Midbrain (tissue), 1 donor: ENCODE measurements at places on chromosomes 11 and 22.

DNA sequence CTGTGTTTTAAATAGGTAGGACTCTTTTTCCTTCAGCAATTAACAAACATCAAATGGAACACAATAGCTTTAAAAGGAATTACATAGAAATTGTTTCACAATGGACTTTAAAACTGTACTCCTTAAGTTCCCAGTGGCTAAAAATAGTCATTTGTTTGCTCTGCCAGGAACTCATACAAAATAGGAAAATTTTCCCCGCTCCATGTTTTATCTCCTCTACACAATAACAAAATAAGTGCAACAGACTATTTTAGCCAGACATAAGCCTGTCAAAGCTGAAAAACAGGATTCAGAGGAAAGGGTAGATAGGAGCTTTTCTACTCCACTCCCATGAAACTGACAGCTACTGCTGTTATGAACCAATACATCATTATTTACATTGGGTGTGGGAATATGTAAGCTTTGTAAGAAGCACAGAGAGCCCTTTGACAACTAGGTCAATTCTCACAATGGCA is 90.1 kb downstream of the STK33 start:
- no peak for DNase-seq

DNA sequence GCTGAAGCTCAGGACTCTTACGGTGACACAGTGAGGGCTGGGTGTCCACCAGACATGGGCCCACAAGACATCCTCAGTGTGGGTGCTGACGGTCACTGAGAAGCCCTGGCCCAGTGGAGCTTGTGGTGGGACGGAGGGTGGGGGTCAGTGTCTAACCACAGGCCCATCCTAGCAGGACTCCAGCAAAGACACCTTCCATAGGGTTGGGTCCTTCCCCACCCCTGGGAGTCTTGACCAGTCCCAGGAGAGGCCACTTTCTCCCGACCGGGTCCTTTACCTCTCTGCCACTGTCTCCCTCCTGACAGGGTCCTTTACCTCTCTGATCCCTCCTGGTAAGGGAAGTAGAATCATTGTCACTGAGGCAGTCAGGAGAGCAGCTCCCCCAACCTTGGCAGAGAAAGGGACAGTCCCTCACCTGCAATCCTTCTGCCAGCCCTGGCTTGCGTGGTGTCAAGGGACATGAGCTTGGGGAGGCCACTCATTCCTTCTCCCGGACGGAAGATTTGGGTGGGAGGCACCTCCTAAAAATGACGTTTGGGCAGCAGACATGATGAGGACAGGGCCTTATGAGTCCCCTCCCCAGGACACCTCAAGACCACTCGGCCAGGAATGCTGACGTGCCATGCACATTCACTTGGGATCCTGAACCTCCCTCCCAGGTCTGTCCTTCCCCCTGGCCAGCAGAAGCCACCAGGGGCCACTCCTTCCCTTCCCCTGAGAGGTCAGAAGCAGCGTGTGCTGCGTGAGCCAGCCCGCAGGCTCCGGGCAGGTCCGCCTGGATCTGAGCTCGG is 91.5 kb upstream of the FGF3 start:
- DNase-seq = no peak

DNA sequence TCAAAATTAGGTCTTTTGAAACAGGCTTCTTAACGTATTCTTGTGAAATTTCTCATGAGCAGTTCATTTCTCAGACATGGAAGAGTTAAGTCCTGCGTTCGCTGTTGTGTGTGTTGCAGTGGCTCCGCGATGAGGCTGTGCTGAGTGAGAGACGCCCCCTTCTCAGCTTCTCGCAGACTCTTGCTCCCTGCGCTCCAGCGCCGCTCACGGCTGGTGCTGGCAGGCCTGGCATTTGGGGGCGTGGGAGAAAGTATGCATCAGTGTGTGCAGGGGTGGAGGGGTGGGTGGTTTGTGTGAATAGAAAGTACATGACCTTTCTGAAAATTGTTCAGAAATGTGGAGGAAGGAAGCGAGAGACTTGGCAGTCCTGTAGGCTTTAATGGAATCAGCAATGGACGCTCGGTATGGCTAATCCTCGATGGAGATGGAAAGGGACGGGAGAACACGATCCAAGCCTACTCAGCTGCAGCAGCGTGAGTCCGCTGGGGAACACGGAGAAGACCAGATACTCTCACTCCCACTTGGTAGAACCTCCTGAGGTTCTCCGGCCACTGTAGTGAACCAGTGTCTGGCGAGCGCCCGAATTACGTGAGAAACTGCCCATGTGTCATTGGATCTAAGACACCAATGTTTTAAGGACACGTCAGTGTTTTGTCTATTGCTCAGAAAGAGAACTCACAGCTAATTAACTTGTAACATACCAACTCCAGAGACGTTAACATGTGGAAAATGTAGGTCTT is 5.9 kb downstream of the TAB1 start:
- peak; percentile 70 for DNase-seq

- DNase-seq = peak; percentile 83
These were observed 55.0 kb upstream of the ZBTB44 start for GRCh38 chr11:130369713-130370112.

GRCh38 chr11:97223647-97224046 is 833.8 kb downstream of the JRKL start:
- DNase-seq = no peak

GRCh38 chr11:104254347-104254746 is 90.4 kb upstream of the PDGFD start:
- no peak for DNase-seq

DNA sequence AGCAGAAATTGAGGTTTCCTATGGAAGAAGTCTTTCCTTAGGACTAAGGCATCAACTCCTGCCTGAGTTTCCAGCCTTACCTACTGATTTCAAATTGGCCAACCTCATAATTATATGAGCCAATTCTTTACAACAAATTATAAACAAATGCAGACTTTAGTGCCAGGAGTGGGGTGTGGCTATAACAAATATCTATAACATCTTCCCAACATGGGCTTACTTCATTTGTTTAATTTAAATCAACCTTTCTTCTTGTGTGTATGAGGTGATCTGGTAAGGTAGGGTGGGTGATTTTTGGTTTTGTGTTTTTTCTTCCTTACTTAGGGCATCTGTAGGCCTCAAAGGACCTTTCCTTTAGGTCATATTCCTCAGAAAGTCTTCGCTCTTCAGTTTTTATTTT is 354.9 kb downstream of the SHANK2 start:
- DNase-seq = no peak

- no peak for DNase-seq
These were observed 530.4 kb upstream of the TENM4 start for GRCh38 chr11:79971255-79971654.

GRCh38 chr22:30104501-30105156 is 24.4 kb downstream of the HORMAD2 start:
- no peak for DNase-seq

- DNase-seq = no peak
These were observed 18.4 kb downstream of the ABTB2 start for GRCh38 chr11:34339149-34340064.

DNA sequence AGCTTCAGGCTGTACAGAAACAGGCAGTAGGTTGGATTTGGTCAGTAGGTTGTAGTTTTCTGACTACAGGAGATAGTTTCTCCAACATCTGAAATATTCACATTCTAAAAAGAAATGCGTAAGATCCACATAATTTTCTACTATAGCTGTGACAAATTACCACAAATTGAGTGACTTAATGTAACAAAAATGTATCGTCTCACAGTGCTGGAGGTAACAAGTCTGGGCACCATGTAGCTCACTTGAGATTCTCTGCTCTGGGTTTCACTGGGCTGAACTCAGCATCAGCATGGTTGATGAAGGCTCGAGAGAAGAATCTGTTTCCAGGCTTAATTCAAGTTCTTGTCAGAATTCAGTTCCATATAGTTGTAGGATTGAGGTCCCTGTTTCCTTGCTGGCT is 350.9 kb upstream of the CCDC179 start:
- DNase-seq = no peak

GRCh38 chr22:39144101-39144767 is 8.2 kb downstream of the CBX7 start:
- peak; percentile 10 for DNase-seq

DNA sequence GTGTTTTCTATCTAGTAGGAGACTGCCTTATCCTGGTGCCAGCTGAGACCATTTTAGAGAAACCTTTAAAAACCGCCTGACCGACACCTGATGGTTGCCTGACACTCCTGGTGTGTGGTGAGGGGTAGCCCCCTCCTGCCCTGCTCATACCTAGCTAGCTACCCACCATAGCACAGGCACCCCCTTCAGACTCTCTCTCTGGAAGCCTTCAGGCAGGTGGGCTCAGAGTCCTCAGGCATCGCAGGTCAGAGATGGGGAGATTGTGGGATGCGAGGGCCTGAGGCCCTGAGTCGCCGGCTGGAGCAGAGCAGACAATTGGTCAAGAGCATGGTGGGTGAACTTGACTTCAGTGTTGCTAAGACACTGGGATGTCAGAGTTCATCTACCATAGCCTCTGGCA is 424.6 kb downstream of the BRD1 start:
- DNase-seq = no peak
